ENCODE measurements at places on chromosomes 13 and 19.

DNA sequence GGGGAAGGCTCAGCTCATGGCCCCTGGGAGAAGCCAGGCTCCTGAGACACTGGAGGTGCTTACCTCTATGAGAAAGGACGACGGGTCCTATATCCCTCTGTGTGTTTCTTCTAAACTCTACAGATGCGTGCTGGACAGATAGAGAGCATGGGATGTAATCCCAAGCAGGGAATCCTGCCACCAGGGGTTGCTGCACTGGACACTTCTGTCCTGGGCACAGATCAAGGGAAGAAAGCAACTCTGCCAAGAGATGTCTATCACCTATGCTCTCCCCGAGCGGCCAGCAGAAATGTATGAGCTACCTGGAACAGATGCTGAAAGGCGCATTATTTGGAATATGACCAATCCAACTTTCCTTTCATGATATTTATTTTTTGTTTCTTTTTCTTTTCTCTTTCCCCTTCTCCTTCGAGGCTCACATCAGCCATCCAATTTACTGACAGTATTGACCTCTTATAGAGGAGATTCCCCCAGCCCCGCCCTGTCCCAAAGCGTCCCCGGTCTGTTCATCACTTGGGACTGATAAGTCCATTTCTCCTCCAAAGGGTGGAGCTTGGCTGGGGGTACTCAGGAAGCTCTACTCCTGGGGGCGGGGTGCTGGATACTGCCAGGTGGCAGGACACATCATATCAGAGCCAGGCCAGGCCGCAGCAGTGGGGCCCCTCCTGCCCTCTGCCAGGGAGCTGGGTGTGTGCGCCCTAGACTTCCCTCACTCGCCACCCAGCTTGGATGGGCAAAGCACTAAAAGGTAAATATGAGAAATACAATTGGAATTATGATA, 34.2 kb downstream of the TSHZ3 start:
- no peak for DNase-seq

- DNase-seq: no peak
Measured at GRCh38 chr13:60230593-60230992, 66.9 kb upstream of the DIAPH3 start.

DNA sequence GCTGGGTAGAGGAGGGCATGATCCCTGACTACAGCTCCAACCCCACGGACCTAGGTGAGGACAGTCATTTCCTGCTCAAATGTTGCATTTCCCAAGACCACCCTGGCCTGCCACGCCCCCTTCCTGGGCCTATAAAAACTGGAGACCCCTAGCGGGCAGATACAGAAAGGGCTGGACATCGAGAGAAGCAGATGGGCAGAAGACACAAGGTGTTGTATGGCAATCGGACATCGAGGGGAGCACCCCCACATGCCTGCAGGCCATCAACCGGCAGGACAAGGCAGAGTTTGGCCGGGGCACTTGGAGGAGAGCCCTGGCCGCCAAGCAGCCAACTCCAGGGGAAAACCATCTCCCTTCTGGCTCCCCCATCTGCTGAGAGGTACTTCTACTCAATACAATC, 746.4 kb downstream of the PCDH9 start:
- DNase-seq: no peak

DNA sequence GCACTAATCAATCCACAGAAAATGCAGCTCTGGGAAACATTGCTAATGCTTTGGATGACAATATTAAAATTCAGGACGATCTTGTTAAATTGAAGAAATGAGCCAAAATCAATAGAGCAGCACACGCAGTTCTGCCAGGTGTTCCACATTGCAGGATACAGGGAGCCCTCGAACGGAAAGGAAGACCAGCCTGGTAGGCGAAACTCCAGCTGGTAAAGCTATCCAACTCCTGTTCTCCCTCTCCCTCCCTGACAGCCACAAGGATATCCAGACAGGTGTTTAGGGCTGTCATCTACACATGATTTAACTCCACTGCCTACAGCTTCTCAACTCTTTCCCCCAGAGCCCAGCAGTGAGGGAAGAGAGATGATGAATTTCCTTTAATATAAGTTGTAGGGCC, 67.7 kb downstream of the EPSTI1 start:
- DNase-seq: no peak

DNA sequence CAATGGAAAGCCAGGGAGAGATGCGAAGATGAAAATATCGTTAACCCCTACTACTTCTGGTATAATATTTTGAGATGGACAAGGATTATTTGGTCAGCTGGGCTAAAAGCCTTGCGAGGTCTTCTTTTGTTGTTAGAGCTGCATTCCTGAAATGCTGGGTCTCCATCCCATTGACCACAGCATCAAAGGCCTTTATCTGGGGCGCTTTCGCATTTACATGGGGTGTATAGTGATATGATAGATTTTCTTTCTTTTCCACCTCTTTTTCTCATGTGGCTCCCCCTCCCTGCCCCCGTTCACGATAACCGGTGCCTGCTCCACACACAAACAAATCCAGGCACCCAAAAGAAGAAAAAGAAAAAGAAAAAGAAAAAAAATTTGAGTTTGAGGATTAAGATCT, 77.5 kb downstream of the ZNF536 start:
- DNase-seq: no peak

- no peak for DNase-seq
Measured at GRCh38 chr19:40690050-40690692, at the start of gene NUMBL. TSS of gene NUMBL (minus strand) at chr19:40690651. CDS start at chr19:40690483, 168 bp downstream.

- DNase-seq: no peak
Measured at GRCh38 chr19:19354932-19355331, 34.3 kb downstream of the MAU2 start.

DNA sequence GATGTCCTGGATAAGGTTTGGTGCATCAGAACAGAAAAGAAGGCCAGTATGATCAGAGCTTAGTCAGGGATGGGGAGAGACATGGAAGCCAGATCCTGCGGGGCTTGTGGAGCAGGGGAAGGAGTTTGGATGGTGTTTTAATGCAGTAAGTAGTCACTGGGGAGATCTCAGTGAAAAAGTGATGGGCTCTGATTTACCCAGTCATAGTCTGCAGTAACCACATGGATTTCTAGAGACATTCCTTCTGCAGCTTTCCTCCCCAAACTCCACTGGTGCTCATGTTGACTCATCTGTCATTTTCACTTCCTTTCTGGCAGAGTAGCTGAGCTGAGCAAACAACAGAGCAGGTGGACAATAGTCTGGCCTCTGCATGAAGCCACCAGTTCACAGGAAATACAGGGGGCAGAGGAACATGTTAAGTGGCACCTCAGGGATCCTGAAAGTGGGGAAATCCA, 144.1 kb downstream of the DPF1 start:
- no peak for DNase-seq

GRCh38 chr19:29605653-29606419, at the start of gene POP4:
TSS of gene POP4 (plus strand) at chr19:29606283. CDS start at chr19:29606319, 36 bp downstream.
- DNase-seq: peak; percentile 98

GRCh38 chr19:56732976-56733375, 61.4 kb upstream of the ZNF835 start:
- no peak for DNase-seq

DNA sequence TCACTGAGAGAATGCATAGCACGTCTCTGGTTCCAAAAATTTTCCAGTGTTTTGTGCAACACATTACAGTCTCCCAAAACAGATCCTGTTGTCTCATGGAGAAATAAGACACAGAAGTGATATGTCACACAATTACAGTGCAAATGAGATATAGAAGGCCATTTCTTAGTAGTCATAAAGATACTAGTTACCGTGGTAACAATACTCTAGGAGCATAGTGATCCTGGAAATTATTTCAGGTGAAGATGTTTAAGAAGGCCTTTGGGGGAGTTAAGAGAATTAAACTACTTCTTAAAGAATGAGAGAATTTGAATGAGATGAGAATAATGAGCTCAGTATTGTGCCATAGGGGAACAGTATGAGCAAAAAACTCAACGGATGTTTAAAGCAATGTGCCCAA, 628.0 kb upstream of the MIR17HG start:
- DNase-seq: no peak

DNA sequence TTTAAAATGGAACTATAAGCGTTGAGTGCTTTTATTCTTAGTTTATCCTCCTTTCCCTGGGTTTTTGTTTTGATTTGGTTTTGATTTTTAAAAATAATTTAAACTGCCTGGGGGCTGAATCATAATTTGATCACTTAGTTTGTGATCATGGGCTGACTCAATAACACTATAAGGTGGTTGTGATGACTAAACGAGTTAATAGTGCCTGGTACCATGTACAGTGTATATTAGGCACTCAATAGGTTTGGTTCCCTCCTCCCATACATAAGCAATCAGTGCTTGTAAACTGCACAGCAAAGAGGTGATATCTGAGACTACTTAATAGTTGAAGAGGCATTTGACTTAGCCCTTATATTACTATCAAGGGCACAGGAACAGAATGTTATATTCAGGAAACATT, 200.9 kb upstream of the RFC3 start:
- no peak for DNase-seq

DNA sequence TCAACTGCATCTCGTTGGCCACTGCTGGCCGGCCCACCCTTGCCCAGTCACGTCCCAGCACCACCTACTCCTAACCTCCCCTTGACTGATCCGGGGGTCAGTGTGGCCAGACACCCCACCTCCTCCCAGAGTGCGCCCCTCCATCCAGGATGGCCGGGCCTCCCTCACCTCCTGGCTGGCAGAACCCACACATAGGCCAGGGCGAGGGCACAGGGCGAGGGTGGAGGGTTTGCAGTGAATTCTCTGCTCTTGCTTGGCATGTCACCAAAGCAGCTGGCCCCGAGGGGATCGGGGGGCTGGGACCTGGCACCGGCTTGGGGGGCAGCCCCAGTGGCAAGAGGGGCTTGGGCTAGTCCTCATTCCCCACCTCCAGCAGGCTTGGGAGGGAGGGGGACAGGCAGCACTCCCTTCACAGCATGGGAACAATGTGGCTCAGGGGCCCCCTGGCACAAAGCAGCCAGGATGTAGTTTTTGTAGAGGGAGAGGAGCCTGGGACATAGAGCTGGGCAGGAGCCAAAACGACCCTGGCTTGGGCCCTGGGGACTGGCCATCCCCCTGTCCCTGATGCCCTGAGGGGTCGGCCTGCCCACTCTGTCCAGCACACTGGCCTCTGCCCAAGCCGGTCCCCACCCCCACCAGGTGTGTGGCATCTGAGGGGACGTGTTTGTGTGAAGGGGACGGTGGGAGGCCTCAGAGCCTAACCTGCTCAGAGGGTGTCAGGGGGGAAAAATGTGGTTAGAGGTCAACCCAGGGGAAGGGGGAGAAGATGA, 28.5 kb upstream of the ASF1B start:
- no peak for DNase-seq

DNA sequence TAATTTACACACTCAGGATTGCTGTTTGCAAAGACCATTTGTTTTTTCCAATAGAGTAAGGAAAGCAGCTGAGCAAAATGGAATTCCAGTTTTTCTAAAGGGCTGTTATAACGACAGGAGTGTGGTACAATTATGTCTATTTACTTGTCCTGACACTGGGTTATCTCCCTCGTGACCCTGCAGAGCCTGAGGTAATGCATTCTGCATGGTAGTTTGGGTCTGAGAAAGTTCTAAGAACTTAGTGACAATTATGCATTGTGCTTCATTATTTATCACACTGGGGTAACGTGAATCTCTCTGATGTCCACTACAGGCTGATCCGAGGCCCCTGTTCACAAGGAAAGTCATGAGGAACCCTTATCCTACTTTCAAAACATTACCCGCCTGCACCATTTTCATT, 50.7 kb upstream of the EDNRB start:
- no peak for DNase-seq

DNA sequence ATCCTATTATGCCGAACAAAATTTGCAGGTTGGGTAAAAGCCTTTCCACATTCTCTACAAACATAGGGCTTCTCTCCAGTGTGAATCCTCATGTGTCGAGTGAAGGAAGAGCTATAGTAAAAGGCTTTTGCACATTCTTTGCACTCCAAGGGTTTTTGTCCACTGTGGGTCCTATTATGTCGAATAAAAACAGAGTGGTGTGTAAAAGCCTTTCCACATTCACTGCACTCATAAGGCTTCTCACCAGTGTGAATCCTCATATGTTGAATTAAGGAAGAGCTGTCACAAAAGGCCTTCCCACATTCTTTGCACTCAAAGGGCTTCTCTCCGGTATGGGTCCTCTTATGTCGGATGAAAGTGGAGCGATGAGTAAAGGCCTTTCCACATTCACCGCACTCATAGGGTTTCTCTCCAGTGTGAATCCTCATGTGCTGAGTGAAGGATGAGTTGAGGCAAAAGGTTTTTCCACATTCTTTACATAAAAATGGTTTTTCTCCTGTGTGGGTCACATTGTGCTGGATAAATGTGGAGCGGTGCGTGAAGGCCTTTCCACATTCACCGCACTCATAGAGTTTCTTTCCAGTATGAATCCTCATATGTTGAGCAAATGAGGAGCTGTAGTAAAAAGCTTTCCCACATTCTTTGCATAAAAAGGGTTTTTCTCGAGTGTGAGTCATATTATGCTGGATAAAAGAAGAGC, 13.6 kb downstream of the ZNF599 start:
- no peak for DNase-seq

GRCh38 chr13:102045731-102046130, 356.1 kb downstream of the FGF14 start:
- DNase-seq: no peak

- DNase-seq: peak; percentile 98
Measured at GRCh38 chr19:15555759-15556633, 47.7 kb downstream of the CYP4F22 start.

DNA sequence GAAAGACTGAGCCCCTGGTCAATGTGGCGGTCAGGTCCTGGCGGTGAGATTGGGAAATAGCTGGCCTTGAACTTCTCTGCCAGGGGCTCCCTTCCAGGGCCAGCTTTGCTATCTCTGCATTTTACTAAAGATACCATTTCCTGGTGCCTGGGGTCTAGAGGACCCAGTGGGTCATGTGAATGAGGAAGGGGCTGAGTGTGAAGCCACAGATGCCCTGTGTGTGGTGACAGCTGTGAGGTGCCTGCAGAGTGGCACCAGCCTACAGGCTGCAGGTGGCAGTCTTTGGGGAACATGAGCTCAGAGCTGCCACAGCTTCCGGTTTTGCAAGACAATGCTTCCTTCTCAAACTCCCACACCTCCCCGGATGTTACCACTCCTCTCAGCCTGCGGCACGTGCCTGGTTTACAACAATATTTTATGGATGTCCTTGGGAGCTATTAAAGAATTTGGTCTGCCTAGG, 5.2 kb upstream of the MLNR start:
- no peak for DNase-seq

DNA sequence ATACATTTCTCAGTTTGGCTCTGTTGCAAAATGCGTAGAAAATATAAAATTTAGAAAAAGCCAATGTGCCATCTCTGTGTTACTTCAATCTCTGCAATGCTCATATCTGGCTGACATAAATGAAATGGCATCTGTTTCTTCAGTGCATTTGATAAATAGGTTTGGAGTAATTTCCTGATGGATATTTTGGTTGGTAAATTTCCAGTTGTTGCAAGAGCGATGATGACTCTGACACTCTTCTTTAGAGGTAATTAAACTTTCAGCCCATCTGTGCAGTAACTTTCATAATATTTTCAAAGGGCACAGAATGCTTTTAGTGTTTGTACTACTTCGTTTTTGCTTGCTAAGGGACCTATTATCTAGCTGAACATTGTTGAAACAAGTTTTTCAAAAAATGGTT, 1286.4 kb downstream of the PCDH9 start:
- DNase-seq: no peak

DNA sequence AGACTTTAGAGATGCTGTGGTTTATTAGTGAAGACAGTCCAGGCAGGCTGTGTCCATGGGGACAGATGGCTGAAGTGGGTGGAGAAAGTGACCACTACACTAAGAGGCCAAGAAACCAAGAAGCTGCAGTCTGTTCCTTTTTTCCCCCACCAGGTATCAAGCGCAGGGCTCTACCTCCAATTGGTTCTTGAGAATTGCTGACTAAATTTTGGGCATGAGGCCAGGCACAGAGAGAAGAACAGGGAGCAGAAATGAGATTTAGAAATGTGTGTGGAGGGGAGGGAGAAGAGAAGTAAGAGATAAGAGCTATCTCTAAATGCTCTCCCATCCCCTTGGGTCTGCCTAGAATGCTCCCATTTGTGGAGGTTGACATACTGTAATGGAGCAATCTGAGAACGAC, 12.3 kb upstream of the CYSLTR2 start:
- no peak for DNase-seq
